Activated CD4-positive, alpha-beta T cell treated with anti-CD3 and anti-CD28 coated beads, Interleukin-2, amount 10 ng/mL, durations not matched to agents 7 days and 5 days (primary cell): ENCODE measurements at places on chromosomes 6 and 20.

- peak overlapping the region; percentile 37 for H3K4me3 ChIP-seq
- H3K4me1 ChIP-seq, result peaks cover 56% of the 10 kb centered on the region
- peaks cover 24% of the 10 kb centered on the region for H3K36me3 ChIP-seq
- H3K27me3 ChIP-seq, result no peaks in the 10 kb centered on the region
- DNase-seq, result peak; percentile 89
These were observed 8.3 kb downstream of the PI16 start for GRCh38 chr6:36962874-36963273.

- H3K27ac ChIP-seq, result no peak overlapping the region
- H3K36me3 ChIP-seq, result no peaks in the 10 kb centered on the region
- H3K4me1 ChIP-seq, result no peaks in the 10 kb centered on the region
- no peak for DNase-seq
- no peaks in the 10 kb centered on the region for H3K27me3 ChIP-seq
- H3K4me3 ChIP-seq, result no peak overlapping the region
These were observed 152.7 kb downstream of the MACROD2 start for GRCh38 chr20:14148042-14148441.

- H3K36me3 ChIP-seq, result no peaks in the 10 kb centered on the region
- peak; percentile 32 for DNase-seq
- no peak overlapping the region for H3K27ac ChIP-seq
- no peaks in the 10 kb centered on the region for H3K4me1 ChIP-seq
- H3K4me3 ChIP-seq, result no peak overlapping the region
These were observed 117.0 kb downstream of the ERMARD start for GRCh38 chr6:169868458-169868857.

DNA sequence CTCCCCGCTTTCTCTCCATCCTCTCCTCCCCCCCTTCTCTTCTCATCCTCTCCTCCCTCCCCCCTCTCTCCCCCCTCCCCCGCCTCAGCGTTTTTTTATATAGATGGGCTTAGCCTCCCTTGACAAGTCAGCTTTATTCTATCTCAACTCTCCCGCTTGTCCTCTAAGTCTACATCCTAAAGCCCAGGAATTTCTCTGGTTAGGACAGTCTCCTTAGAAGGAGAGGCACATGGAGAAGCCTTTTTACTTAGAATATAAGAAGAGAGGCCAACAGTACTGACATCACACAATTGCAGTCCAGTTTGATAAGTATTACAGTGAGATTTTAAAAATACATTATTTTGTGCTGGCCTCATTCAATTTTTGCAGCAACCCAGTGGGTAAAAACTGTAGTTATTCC, 83.5 kb downstream of the LYRM2 start:
- no peaks in the 10 kb centered on the region for H3K4me1 ChIP-seq
- no peak overlapping the region for H3K4me3 ChIP-seq
- DNase-seq, result no peak
- H3K27ac ChIP-seq, result no peak overlapping the region
- H3K27me3 ChIP-seq, result peaks cover 11% of the 10 kb centered on the region

- no peaks in the 10 kb centered on the region for H3K36me3 ChIP-seq
- H3K27ac ChIP-seq, result no peak overlapping the region
These were observed 348.3 kb upstream of the ZFP64 start for GRCh38 chr20:52539891-52540290.

DNA sequence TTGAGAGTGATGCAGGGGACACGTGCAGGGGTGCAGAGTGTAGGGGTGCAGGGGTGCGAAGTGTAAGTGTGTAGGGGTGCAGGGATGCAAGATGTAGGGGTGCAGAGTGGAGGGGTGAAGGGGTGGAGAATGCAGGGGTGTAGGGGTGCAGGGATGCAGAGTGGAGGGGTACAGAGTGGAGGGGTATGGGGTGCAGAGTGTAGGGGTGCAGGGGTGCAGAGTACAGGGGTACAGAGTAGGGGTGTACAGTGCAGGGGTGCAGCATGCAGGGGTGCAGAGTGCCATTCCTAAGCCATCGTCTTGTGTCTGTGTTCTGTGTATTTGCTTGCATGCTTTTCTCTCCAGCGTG, 345.4 kb downstream of the TAF4 start:
- no peaks in the 10 kb centered on the region for H3K36me3 ChIP-seq
- no peak for DNase-seq
- peaks cover 9% of the 10 kb centered on the region for H3K4me1 ChIP-seq
- H3K4me3 ChIP-seq, result no peak overlapping the region

DNA sequence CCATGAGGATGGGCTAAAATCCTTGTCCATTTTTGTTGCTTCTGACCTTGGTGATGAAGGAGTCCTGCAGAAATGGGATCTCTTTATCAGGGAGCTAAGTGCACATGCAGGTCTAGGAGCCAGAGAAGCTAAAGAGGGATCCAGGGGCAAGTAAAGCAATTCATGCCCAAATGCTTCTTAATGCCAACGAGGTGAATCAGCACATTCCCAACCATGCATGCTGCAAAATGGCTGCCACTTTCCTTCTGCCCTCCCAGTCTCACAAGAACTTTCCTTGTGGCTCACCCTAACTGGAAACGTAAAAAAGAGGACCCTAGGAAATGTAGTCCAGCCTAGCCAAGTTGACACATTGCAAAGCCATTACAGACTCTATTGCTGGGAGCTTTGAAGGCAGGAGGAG, 298.4 kb downstream of the MAFB start:
- no peak overlapping the region for H3K4me3 ChIP-seq
- H3K4me1 ChIP-seq, result no peaks in the 10 kb centered on the region
- H3K36me3 ChIP-seq, result no peaks in the 10 kb centered on the region
- no peak for DNase-seq
- no peaks in the 10 kb centered on the region for H3K27me3 ChIP-seq
- H3K27ac ChIP-seq, result no peak overlapping the region

- no peaks in the 10 kb centered on the region for H3K4me1 ChIP-seq
- no peaks in the 10 kb centered on the region for H3K36me3 ChIP-seq
- H3K4me3 ChIP-seq, result no peak overlapping the region
- no peak for DNase-seq
- no peaks in the 10 kb centered on the region for H3K27me3 ChIP-seq
- H3K27ac ChIP-seq, result no peak overlapping the region
These were observed 1223.7 kb upstream of the EYS start for GRCh38 chr6:66930559-66931290.

DNA sequence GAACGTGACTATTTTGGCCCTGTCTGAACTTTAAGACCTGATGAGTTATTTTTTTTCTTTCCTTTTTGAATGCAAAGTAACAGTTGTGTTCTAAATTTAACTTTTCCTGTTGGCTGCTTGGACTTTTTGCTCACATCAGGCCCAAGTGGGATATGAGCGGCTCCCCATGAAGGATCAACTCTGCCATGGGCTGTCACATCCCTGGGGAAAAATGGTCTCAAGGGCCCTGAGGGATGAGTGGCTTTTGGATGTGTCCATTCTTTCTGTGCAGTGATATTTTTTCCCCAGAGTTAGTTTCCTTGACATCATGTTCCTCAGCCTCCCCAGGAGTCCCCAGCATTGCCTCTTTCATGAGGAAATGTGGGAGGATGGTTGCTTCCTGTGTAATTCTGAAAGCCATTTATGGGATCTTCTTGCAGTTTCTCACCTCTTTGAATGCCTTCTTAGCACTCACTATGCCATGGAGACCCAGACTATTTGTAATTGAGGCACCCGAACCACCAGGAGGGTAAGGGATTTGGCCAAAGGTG, 92.5 kb downstream of the SLC24A3 start:
- no peak for DNase-seq
- no peaks in the 10 kb centered on the region for H3K27me3 ChIP-seq
- H3K4me1 ChIP-seq, result no peaks in the 10 kb centered on the region
- H3K27ac ChIP-seq, result no peak overlapping the region

DNA sequence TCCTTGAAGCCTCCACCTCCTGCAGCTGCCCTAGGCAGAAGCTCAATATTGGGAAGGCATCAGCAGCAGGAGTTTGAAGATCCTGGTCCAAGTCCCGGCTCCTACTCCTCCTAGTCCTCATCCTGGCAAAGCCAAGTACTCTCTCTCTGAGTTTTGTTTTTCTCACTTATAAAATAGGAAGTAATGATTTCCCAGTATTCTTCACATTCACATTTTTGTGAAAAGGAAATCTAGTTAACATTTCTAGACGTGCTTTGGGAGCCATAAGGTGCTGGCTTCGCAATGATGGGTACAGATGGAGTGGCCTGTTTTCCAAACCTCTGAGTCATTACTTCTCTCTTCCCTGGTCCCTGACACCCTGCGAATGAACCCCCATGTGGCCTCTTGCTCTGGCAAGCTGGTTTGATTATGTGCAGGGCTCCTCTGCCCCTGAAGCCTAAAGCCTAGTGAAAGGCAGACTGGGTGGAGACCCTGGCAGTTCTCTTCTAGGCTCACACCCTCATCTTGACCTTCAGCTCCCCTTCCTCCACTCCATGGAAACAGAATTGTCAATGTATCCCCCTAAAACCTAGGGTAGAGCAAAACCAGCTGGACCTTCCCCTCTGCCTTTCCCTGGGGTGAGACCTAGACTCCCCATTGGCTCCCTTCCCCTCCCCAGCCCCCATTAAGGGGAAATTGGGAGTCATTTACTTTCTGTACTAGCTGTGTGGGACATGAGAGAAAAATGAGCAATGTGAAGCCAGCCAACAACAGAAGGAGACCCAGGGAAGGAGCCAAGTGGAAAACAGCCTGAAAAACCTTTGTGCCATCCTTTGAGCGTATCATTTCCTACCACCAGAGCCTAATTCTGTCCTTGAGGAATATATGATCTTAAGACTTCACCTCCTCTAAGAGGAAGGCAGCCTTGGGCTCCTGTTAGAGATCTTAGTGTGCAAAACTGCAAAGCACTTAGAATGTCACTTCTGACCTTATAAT, 158.4 kb downstream of the UST start:
- H3K4me3 ChIP-seq, result no peak overlapping the region
- DNase-seq, result no peak
- no peaks in the 10 kb centered on the region for H3K4me1 ChIP-seq
- H3K27me3 ChIP-seq, result peaks cover 2% of the 10 kb centered on the region

- H3K27ac ChIP-seq, result no peak overlapping the region
- no peak overlapping the region for H3K4me3 ChIP-seq
- no peak for DNase-seq
- H3K27me3 ChIP-seq, result no peaks in the 10 kb centered on the region
- H3K36me3 ChIP-seq, result peaks cover 21% of the 10 kb centered on the region
These were observed 8.5 kb downstream of the STAU1 start for GRCh38 chr20:49179368-49180277.

DNA sequence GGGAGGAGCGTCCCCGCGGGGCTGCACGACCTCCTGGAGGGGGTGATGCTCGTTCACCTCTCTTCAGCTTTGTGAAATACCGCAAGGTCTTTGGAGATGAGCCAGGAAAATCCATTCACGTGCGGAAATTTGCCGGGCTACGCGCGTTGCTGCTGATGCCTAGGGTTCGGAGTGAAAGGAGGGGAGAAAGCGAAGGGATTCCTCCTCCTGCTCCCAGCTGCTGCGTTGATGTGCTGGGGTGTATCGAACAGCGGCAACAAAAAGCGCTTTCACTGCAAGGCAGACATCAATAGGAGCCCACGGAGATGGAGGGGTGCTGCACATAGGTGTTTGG, 391 bp upstream of the B3GAT2 start:
- H3K36me3 ChIP-seq, result no peaks in the 10 kb centered on the region
- no peak for DNase-seq
- H3K4me3 ChIP-seq, result no peak overlapping the region
- H3K27me3 ChIP-seq, result peaks cover 76% of the 10 kb centered on the region
- peaks cover 11% of the 10 kb centered on the region for H3K4me1 ChIP-seq

GRCh38 chr6:28884423-28885131, 39.2 kb downstream of the TRIM27 start:
- H3K4me3 ChIP-seq, result peak overlapping the region; percentile 57
- peaks cover 44% of the 10 kb centered on the region for H3K4me1 ChIP-seq
- peaks cover 11% of the 10 kb centered on the region for H3K27me3 ChIP-seq
- peak overlapping the region; percentile 88 for H3K27ac ChIP-seq
- peak; percentile 87 for DNase-seq

GRCh38 chr6:34524499-34524898, 31.6 kb downstream of the SPDEF start:
- no peak overlapping the region for H3K4me3 ChIP-seq
- no peak for DNase-seq
- H3K27me3 ChIP-seq, result peaks cover 2% of the 10 kb centered on the region
- no peak overlapping the region for H3K27ac ChIP-seq

- H3K4me3 ChIP-seq, result no peak overlapping the region
- no peak overlapping the region for H3K27ac ChIP-seq
- peaks cover 28% of the 10 kb centered on the region for H3K4me1 ChIP-seq
These were observed 6.2 kb upstream of the RBCK1 start for GRCh38 chr20:401682-402495.

DNA sequence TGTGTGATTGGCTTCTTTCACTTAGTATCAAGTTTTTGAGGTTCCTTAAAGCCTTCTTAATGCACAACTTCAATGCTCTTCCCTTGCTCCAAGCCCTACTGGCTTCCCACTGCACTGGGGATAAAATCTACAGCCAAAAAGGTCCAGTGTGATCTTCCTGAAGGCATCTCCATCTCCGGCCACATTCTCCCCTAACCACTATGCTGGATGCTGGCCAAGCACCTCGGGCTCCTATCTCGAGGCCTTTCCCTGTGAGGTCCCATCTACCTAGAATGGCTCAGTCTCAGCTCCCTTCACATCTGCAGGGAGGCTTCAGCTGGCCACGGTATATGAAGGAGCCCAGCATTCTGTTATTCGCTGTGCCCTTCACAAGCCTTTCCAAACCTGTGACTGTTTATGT, 48.1 kb downstream of the CNKSR3 start:
- no peaks in the 10 kb centered on the region for H3K4me1 ChIP-seq
- no peak overlapping the region for H3K27ac ChIP-seq
- no peak overlapping the region for H3K4me3 ChIP-seq
- no peak for DNase-seq
- H3K36me3 ChIP-seq, result no peaks in the 10 kb centered on the region
- peaks cover 5% of the 10 kb centered on the region for H3K27me3 ChIP-seq

- H3K36me3 ChIP-seq, result peaks cover 12% of the 10 kb centered on the region
- H3K27ac ChIP-seq, result peak overlapping the region; percentile 96
- peak; percentile 14 for DNase-seq
- peak overlapping the region; percentile 47 for H3K4me3 ChIP-seq
- H3K4me1 ChIP-seq, result peaks cover 36% of the 10 kb centered on the region
These were observed 51.8 kb upstream of the MYB start for GRCh38 chr6:135129136-135129856.

- H3K27me3 ChIP-seq, result peaks cover 3% of the 10 kb centered on the region
- no peaks in the 10 kb centered on the region for H3K36me3 ChIP-seq
- no peak for DNase-seq
- no peak overlapping the region for H3K4me3 ChIP-seq
These were observed 12.3 kb upstream of the FAM110A start for GRCh38 chr20:821046-821730.

- no peak overlapping the region for H3K4me3 ChIP-seq
- no peaks in the 10 kb centered on the region for H3K36me3 ChIP-seq
- no peak for DNase-seq
- no peaks in the 10 kb centered on the region for H3K4me1 ChIP-seq
- H3K27ac ChIP-seq, result no peak overlapping the region
- H3K27me3 ChIP-seq, result no peaks in the 10 kb centered on the region
These were observed 28.6 kb upstream of the LAMP5 start for GRCh38 chr20:9485614-9486340.

DNA sequence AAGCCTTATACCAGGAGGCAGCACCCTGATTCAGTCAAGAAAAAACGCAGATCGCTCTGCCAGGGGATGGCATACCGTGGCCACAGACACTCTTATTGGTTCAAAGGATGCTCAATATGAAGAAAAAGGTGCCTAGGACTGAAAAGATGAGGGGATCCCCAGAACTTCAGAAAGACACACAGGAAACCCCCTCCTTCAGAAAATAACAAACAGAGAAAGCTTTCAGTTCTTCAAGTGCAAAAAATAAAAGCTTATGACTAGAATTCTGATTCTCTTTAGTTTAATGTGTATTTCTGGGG, 17.7 kb upstream of the MYB start:
- H3K36me3 ChIP-seq, result peaks cover 5% of the 10 kb centered on the region
- DNase-seq, result peak; percentile 63
- H3K27me3 ChIP-seq, result no peaks in the 10 kb centered on the region
- no peak overlapping the region for H3K4me3 ChIP-seq
- H3K4me1 ChIP-seq, result peaks cover 42% of the 10 kb centered on the region

- H3K4me3 ChIP-seq, result no peak overlapping the region
- H3K27me3 ChIP-seq, result no peaks in the 10 kb centered on the region
- DNase-seq, result no peak
- H3K27ac ChIP-seq, result no peak overlapping the region
- H3K36me3 ChIP-seq, result peaks cover 17% of the 10 kb centered on the region
These were observed 91.2 kb downstream of the SMAP1 start for GRCh38 chr6:70758883-70759282.
